ENCODE measurements at places on chromosomes 12 and 14. TPM values are rescaled to one million over a fixed set of nuclear protein-coding genes. Genes with fewer than 3 reads are reported as not detected.

GOLGA5 gene
- total RNA-seq = 19.8 TPM

GPR84 gene
- 0.16 TPM for total RNA-seq

GRCh38 chr14:94058674-94059138 lies 22.3 kb downstream of the DDX24 start:
- DNase-seq = no peak

DNA sequence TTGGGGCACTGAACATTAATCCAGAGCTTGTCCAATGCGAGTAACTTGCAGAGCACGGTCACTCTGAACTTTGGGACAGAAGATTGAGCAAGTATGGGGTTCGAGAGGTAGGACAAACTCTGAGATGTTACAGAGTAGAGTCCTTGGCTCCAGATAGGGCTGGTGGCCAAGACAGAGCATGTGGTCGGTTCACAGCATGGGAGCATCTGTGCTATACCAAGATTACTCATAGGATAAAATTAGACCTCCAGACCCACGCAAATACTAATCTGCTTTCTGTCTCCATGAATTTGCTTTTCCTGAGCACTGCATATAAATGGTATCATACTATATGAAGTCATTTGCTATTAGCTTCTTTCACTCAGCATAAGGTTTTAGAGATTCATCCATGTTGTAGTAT lies 93.4 kb upstream of the TBX5 start:
- no peak for DNase-seq

GRCh38 chr14:71400871-71401321 lies 493.6 kb downstream of the PCNX1 start:
- no peak for DNase-seq

DNA sequence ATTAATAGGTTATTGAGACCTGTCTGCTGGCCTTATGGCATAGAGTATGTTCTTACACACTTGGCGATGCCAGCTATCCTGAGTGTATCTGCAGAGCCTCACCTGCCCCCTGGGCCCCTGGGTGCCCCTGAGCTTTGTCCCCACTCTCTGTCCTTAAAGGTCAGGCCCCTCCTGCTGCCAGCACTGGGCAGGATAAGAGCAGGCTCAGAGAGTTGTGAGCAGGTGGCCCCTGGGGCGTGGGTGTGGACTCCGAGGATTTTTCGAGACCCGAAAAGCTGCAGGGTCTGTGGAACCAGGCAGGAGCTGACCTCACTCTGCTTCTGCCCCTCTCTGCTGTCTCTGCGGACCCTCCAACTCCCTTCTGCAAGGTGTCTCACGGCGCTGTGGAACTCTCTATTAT lies 8.2 kb downstream of the HIP1R start:
- no peak for DNase-seq

- DNase-seq = no peak
Measured at GRCh38 chr14:73180385-73180805, 44.1 kb downstream of the PSEN1 start.

Measured in CD8-positive, alpha-beta memory T cell (primary cell).